ENCODE measurements at places on chromosomes 1 and 21. TPM values are rescaled to one million over a fixed set of nuclear protein-coding genes. Genes with fewer than 3 reads are reported as not detected.

The F13B gene
- not detected for polyA plus RNA-seq

The IFI16 gene
- polyA plus RNA-seq, result 76.4 TPM

The NTNG1 gene
- 0.72 TPM for polyA plus RNA-seq

The KMO gene
- polyA plus RNA-seq, result 9.9 TPM

The PRR9 gene
- not detected for polyA plus RNA-seq

The UBL4B gene
- not detected for polyA plus RNA-seq

The MARK1 gene
- polyA plus RNA-seq, result 1.3 TPM

The NFASC gene
- polyA plus RNA-seq, result 1.8 TPM

The C8A gene
- polyA plus RNA-seq, result not detected
